ENCODE measurements at places on chromosomes 2 and 18.
A peak's percentile ranks its signal among the peaks of the same experiment; 100 is the strongest.

GRCh38 chr2:158128168-158128973 lies 26.7 kb downstream of the UPP2 start:
- no peak for DNase-seq

- peak; percentile 68 for DNase-seq
Measured at GRCh38 chr2:109545828-109546713, 67.7 kb downstream of the SEPTIN10 start.

- DNase-seq, result no peak
Measured at GRCh38 chr2:235570966-235571692, 77.3 kb downstream of the AGAP1 start.

GRCh38 chr2:172361360-172361759 lies 66.0 kb upstream of the ITGA6 start:
- no peak for DNase-seq

DNA sequence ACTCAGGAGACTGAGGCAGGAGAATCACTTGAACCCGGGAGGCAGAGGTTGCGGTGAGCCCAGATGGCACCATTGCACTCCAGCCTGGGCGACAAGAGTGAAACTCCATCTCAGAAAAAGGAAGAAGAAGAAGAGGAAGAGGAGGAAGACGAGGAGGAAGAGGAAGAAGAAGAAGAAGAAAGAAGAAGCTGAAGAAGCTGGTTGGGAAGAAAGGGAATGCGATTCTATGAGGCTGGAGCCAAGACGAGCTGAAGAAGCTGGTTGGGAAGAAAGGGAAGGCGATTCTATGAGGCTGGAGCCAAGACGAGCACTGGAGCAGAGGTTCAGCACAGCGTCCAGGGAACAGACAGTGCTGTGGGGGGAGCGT lies 30.3 kb upstream of the TAF1B start:
- no peak for DNase-seq

DNA sequence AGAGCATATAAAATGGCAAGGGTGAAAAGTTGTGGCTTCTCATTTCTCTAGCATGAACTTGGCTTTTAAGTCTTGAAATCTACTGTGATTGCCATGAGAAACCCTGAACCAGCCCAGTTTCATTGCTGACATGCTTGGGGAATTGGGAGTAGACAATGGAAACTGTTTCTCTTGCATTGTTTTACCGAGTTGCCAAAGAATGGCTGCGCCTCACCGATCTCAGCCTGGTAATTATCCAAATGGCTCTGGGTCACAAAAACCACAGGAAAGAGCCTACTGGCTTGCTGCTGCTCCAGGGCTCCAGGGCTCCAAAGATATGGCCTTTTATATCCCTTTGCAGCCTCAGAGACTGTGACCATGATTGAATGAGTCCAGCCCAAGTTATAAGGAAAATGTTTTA lies 310.4 kb upstream of the NT5C1B start:
- DNase-seq, result no peak
